ENCODE measurements at places on chromosomes 2 and 18.

DNA sequence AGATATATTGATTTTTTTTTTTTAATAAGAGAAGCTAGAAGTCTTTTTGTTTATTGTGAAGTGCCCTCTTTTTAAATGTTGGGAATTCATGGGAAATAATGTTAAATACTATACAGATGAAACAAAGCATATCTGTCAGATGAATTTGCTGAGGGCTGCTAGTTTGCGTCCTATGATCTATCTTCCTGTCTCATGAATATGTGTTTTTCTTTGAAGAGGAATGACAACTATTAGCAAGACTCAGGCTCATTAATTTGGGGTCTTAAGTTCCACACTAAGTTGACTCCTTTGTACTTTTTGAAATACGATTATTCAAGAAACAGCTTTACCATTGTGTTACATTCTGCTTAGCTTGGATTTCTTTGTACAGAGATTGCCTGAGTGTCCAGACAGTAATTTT is 57.9 kb downstream of the AGFG1 start:
- no peak for DNase-seq

DNA sequence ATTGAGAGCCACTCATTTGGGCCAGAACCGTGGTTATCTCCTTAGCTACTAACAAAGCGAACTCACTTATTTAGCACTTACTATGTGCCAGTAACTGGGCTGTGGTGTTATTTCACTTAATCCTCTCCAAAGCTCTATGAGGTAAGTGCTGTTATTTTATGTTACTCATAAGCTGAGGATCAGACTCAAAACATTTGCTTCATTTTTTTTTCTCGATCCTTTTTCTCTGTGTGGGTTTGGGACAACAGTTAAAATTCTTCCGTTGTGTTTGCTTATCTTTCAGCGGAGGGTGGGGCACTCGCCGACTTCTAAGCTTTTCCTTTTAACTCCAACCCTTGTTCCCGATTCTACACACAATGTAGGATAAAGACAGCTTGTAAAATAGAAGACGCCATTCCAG is 52.8 kb downstream of the TMEM178A start:
- no peak for DNase-seq

DNA sequence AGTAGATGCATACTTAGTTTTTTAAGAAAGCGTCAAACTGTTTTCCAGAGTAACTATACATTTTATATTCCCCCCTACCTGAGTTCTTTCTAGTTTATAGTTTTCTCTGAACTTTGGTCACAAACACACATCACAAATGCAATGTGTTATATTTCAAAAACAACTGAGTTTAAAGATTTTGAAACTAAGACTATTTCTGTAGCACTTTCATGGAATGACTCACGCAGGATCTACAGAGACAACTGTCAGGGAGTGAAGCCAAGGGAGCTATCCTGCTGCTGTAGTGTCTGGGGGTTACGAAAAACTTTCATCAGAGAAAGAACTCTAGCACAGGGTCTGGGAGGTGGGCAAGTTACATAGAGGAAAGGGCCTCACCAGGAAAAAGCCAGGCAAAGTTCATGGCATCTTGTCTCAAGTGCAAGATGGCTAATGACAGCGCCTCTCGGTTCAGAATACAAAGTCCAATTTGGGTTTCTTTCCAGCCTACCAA is 66.8 kb downstream of the UXS1 start:
- DNase-seq, result no peak

- DNase-seq, result no peak
These were observed 4.8 kb downstream of the DHRS9 start for GRCh38 chr2:169073963-169074751.

- DNase-seq, result no peak
These were observed 97.9 kb upstream of the GYPC start for GRCh38 chr2:126558029-126558428.

DNA sequence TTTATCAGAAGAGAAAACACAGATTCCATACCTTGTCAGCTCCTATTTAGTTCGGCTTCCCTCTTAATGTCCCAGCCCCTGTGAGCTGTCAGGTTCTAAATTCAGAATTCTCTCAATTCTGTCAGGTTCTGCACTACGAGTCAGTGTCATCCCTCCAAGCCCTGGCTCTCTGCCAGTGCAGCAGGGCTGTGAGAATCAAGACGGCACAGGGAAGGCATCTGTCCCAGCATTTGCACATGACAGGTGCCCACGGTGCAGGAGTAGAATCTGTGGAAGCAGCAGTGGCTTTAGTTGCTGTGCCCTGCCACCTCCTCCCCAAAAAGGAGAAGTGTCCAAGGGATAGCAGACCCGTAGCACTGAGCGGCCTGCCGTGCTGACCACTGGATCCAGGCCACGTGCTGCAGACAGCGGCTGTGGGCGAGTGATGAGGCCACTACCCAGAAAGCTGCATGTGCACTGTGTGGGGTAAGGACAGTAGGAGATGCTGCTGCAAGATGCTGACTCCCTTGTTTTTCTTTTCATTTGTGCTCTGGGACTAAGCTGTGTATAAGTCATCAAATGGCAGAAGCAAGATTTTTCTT is 12.8 kb downstream of the RBFA start:
- DNase-seq, result no peak
